ENCODE measurements at places on chromosomes 2 and 18.

DNA sequence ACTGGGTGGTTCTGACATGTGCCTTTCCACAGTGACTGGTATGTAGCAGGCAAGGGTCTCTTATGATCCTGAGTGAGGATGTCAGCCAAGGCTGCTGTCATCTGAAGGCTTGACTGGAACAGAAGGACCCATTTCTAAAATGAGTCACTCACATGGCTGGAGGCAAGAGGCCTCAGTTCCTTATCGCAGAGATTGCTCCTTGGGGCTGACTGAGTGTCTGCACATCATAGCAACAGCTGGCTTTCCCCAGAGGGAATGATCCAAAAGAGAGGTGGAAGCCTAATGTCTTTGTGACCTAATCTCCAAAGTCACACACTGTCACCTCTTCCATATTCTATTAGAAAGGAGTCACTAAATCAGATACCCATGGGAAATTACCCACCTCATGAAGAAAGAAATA lies 114.0 kb downstream of the NEDD4L start:
- no peak for DNase-seq

- DNase-seq, result no peak
These were observed 28.5 kb upstream of the ACTR2 start for GRCh38 chr2:65199166-65199565.

GRCh38 chr2:68627615-68628014 lies 15.8 kb upstream of the PROKR1 start:
- DNase-seq, result no peak

- no peak for DNase-seq
These were observed 110.8 kb upstream of the NRP2 start for GRCh38 chr2:205571360-205571959.

DNA sequence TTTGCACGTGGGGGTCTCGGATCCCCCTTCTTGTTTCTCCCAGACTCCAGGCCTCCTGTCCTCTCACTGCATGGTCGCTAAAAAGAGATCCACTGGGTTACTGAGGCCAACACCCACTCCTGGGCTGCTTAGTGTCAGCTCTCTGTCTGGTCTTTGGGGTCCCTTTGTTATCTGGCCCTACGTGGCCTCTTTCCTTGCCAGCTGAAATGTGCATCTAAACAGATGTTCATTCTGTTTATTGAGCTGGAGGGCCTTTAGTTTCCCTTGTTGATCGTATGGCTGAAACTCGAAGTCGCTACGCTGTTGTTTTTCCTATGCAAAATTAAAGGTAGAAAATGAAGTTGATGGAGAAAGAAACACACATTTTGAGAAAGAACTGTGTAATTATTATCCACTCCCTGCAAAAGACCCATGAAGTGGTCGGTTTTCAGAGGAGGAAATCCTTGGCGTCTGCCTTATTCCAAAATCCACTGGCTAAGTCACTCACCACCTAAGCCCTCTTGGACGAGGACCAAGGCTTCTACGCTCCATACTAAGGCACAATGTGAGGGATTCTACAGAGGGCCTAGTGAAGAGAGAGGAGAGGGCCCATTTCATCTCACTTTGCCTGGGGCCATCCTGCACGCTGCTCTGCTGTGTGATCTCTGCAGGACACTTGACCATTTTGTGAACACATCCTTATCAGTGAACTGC lies 105.3 kb downstream of the GLI2 start:
- DNase-seq, result no peak

- DNase-seq, result no peak
These were observed 385.5 kb upstream of the HNRNPA3 start for GRCh38 chr2:176826984-176827668.

- no peak for DNase-seq
These were observed 237.6 kb upstream of the FOSL2 start for GRCh38 chr2:28155086-28155485.

DNA sequence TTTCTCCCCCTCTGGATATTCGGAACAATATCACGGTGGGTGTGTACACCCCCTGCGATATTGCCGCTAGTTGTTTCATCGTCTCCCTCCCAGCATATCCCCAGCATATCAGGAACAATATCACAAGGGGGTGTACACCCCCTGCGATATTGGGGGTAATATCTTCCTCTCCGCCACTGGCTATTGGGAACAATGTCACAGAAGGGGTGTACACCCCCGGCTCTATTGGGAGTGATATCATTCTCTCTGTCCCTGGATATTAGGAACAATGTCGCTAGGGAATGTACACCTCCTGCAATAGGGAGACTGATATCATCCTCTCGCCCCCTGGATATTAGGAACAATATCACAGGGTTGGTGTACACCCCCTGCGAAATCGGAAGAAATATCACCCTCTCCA lies 1932.0 kb downstream of the SUCLG1 start:
- DNase-seq, result no peak

GRCh38 chr2:106614511-106615291 lies 127.5 kb downstream of the CD8B2 start:
- DNase-seq, result no peak

DNA sequence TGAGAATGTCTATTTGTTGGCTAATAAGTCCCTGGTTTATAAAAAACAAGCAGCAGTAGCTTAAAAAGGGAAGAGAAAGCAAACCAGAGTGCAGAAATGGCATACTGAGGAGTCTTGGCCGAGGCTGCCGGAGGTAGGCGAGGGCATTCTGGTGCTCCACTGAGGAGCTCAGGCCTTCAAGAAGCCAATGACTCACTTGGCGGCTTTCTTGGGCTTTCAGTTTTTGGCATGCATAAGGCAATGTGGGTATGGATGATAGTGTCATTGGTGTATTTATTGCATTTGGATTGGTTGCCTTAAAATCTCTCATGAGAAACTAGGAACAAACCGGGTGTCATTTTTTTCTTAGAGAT lies 119.6 kb upstream of the ARL5A start:
- DNase-seq, result no peak

DNA sequence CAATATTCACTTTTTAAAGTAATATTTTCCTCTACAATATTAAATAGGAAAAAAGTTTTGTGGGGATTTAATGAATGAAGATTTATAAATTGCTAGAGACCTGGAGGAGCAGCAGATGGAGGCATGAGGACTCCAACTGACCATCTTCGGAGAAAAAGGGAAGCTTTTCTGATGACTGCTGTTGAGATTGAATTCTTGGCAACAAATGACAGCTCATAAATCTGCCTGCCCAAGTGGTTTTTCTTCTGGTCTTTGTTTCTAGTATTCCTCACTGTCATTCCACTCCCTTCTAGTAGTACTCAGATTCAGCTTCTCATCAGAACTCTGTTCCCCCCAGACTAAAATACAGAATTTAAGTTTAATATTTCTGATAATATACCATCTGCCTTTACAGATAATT lies 157.0 kb downstream of the EML6 start:
- DNase-seq, result no peak
